Neural progenitor cell (in vitro differentiated cells): ENCODE measurements at places on chromosomes 5 and 9.

- no peak for DNase-seq
These were observed 2277.6 kb downstream of the MAT2B start for GRCh38 chr5:165783024-165783423.

DNA sequence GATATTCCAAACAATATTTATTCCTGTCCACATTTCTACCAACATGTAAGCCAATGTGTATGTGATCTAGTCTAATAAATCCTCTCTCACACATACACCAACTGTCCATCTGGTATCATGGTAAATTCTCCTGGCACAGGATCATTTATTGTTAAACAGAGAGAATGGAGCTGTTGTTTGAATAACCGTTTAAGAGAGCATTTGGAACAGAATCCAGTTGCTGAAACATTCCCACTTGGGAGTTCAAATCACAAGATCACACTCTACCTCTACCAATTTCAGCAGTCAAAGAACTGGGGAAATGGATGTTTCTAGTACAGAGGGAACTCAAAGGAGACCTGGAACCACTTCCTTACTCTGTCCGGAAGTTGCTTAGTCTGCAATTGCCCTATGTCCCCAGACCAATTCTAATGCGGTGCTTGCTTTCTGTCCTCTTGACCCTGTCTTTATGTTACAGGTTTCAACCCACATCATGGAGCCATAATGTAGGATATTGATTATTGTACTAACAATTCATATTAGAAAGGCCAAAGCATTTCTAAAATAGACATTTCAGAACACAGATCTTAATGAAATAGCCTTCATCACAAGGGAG lies 488.4 kb downstream of the SEMA5A start:
- no peak for DNase-seq

GRCh38 chr9:97845130-97845529 lies 7.9 kb upstream of the FOXE1 start:
- DNase-seq = no peak

DNA sequence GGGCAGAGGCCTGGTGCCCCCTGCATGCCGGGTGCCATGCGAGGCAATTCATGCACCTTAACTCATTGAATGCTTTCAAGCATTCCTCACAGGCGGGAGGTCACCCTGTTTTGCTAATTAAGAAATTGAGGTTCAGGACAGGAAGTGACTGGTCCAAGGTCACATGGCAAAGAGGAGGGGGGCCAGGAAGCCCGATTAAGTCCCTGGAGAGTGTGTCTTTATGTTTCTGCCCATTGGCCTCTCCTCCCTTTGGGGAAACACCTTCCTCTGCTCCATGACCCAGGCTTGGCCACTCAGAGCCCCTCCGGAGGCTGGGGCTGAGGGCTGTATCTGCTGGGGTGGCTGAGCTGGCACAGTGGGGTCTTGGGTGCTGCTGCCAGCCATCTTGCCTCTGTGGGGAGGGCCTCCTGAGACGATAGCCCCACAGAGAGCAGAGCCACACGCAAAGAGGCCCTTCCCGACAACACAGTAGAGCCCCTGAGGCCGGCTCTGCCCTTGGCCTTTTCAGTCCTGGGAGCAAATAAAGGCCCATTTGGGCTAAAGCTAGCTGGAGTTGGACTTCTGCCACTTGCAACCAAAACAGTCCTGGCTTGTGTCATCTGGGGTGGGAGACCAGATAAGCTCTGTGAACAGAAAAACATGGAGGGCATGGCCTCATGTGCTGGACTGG lies 90.8 kb upstream of the NEURL1B start:
- no peak for DNase-seq

DNA sequence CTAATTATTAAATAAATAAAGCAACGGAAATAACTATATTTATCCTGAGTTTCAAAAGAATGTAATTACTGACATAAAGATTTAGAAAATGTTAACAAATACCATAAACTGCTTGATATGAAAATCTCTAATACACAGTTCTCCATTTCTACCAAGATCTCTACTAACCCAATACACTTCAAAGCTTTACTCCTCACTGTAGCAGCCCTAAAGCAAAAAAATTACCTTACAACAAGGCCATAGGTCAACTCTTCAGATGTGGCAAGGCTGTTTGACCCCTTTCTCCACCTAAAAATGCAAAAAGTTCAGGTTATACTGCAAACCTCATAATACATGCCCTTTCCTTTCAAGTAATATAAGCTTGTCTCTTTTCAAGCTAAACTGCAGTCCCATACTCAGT lies 96.7 kb downstream of the UGCG start:
- no peak for DNase-seq

DNA sequence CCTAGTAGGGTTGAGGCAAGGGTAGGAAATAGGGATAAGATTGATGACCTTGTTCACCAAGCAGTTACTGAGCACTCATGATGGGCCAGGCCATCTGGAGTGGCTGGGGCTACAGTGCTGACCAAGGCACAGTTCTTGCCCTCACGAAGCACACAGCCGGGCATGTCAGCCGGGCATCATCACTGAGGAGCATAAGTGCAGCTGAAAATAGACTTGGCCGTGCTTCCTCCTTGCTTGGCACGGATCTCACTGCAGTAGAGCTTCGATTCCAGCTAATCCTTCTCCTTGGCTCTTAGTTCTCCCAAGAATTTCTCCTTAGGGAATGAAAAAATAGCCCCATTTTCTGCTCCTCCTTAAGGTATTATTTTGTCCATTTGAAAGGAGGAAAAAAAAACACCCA lies 116.6 kb downstream of the NMUR2 start:
- DNase-seq = no peak

DNA sequence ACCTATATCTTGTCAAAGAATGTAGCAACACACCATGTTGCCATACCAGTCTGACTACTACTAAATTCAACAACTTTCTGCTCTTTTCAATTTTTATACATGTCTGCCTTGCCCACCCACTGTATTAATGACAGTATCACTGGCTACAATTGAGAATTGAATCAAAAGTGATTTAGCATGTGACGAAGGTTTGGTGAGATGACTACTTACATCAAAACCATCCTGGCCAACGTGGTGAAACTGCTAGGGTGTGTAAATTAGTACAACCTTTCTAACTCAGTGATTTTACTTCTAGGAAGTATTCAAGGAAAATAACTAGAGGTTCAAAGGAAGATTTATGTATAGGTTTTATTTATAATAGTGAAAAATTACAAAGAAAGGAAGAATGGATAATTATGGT lies 109.8 kb downstream of the UNC13B start:
- no peak for DNase-seq

- DNase-seq = no peak
These were observed 296.0 kb downstream of the ATPSCKMT start for GRCh38 chr5:9953691-9954090.

GRCh38 chr5:125258615-125259014 lies 512.2 kb upstream of the ZNF608 start:
- no peak for DNase-seq

DNA sequence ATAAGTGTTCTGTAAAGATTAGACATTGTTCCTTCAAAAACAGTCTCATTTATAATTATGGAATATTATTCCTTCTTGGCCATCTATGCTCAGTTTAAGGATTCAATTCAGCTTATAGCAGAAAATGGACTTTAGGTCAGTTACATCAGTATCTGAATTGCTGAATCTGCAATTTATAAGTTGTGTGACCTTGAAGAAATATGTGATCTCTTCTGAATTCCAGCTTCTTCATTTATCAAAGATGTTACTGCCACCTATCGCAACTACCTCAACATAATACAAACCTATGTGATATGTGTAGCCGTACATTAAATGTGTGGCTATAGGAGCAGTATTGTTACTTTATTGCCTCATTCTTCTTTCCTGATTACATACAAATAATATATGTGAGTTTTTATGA lies 118.2 kb downstream of the CDH12 start:
- DNase-seq = no peak

DNA sequence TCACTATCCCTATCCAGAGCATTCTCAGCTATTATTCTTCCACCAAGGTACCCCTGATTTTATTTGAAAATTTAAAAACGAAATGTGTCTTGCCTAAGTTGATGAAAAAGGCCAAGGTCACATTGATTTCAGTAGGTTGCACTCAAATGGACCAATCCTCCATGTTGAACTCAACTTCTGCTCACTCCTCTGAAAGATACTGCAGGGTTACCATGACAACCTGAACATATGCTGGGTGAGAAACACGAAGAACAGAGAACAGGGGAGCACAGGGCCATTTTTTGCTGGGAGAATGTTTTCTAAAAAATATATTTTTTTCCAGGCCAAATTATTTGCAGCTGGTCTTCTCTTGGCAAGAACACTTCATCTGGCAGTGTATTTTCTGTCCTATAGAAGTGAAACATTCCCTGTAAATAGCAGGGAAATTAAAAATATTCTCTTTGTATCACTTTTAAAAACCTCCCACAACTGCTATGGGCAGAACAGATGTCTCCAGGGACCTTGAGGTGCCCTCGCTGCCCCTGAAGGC lies 215.9 kb downstream of the NXNL2 start:
- DNase-seq = no peak

GRCh38 chr5:10913841-10914240 lies 152.8 kb upstream of the DAP start:
- no peak for DNase-seq

- DNase-seq = no peak
These were observed 4.6 kb downstream of the MRPL41 start for GRCh38 chr9:137556069-137556838.

GRCh38 chr9:124552273-124552605 lies 45.0 kb upstream of the NR5A1 start:
- DNase-seq = no peak

DNA sequence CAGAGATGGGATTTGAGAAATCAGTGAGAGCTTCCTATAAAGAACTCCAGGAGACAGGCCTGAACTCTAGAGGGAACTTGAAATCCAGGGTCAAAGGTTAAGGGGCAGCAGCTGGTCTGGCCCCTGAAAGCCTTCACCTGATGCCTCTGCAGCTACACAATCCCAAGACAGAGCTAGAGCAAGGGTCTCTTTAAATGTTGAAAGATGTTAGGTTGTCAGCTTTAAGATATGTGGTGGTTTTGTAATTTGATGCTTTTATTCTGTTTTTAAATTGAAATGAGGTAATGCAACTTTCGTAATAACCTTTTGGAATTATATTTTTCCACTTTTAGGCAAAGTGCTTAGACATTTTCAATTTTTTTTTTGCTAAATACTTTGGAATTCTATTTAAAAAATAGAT lies 2.4 kb downstream of the SOWAHA start:
- DNase-seq = no peak

DNA sequence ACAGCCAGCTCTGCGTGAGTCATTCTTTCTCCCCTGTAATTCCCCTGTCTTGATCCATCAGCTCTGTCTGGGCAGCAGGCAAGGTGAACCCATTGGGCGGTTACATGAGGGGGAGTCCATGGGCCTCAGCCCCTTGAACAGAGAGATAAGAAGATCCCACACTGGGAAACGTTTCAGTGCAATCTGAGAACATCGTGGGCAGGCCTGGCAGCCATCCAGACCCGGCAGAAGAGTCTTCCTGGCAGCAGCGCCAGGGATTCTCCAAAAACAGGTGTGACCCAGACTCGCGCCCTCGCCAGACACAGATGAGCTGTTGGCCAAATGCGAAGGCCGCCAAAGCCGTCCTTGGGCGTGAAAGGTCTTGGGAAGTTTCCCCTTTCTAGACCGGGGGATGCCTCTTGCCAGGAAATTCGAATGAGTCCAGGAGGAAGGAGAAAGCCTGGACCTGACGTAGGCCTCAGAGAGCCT lies 6.4 kb upstream of the SLC12A7 start:
- no peak for DNase-seq

DNA sequence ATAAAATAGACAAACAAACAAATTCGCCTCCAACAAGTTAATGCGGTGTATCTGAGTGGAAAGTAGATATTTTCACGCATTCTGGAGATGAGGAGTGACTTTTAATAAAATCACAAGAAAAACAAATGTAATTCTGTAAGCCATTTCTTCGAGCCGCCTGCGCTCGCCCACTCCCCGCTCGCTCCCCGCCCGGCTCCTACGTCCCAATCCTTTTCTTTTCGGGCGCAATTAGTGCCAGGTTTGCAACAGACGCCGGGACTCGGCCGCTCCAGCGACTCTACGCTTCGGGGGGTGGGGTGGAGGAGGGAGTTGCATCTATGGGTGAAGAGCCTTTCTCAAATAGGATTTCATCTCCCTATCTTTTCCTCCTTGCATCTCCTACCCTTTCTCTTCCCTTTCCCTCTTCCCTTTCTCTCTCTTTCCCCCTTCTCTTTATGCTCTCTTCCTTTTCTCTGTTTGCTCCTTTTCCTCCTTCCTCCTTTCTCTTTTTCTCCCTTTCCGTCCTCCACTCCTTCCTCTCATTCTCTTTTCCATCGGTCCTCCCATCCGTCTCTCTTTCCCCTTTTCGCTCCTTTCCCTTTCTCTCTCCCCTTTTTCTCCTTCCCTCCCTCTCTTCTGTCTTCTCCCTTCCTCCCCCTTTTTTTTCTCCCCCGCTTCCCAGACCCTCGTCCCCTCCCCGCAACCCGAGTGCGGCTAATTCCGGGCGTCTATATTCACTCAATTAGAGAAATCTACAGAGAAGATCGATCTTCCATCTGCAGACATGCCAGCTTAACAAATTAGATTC lies 6.1 kb upstream of the OTP start:
- peak; percentile 79 for DNase-seq

GRCh38 chr5:761059-761771 lies 23.3 kb downstream of the ZDHHC11B start:
- DNase-seq = no peak
